ENCODE measurements at places on chromosomes 2 and 18.

DNA sequence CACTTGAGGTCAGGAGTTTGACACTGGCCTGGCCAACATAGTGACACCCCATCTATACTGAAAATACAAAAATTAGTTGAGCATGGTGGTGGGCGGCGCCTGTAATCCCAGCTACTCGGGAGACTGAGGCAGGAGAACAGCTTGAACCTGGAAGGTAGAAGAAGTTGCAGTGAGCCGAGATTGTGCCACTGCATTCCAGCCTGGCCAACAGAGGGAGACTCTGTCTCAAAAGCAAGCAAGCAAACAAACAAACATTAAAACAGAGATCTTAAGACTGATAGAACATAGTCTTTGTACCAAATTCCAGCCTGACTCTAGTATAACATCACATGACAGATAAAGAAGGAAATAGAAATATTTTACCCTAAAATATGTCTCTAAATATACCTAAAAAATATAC lies 168.1 kb downstream of the PTPRM start:
- DNase-seq: no peak

DNA sequence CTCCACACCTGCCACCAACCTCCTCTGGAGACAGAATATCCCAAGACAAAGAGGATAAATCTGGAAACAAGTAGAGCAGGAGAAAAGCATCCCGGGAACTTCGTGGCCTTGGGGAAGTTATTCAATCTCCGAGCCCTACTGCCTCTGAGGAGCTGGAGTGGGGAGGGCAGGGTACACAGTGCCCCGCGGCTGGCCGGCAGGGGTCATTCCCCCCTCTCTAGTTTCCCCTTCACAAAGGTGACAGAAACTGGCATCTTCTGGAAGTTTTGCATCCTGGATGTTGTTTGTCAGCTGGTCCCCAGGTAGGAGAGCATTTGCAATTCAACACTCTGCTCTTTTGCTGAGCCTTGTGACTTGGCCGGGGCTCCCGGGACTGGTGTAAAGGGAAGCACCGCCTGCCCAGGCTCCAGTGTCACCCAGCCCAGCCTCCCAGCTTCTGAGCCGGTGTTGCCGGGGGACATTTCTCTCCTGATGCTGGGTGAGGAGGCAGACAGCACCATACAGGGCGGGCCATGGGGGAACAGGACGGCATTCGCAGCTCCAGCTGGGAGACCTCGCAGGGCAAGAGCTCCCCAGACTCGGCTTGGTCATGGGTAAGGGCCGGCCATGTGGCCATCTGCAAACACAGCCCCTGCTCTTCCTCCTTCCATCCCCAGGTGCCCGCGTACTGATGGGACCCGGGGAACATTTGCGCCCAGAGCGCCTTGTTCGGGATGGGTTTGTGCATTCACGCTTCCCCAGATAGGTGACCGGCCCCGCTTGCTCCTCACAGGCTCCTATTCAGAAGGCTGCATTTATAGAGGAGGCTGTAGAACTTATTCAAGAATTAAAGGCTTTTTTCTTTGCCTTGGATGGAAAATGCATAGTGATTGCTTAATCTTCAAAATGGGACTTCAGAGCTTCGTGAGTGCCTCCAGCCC lies 7.4 kb upstream of the NTSR2 start:
- DNase-seq: no peak

- DNase-seq: no peak
Measured at GRCh38 chr2:98374286-98374685, 28.0 kb downstream of the CNGA3 start.

GRCh38 chr2:37885329-37885993 lies 39.6 kb upstream of the RMDN2 start:
- no peak for DNase-seq

DNA sequence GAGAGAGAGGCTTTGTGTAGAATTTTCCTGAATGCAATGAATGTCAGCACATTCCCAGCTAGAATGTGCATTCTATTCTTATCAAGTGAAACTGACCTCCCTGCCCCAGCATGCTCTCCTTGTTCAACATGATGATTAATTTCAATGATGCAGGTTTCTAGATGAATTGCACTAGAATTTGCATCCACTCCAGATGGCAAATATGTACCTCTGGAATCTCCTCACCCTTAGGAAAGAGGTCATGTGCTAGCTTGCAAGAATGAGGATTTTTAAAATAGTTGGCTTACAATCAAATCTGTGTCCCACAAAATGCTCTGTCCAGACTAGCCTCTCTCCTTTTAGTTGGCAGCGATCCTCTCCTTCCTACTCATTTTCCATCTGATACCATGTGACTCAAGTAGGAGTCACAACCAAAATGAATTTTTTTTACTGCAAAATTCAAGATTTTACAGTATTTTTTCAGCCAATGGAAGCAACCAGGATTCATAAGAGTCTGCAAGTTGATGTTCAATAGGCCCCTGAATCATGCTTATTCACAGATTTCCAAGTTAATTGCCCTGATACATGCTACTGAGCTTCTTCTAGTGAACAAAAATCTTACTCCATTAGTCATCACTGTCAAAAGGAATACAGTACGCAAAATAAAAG lies 21.0 kb upstream of the STAT4 start:
- DNase-seq: no peak

- DNase-seq: peak; percentile 68
Measured at GRCh38 chr2:165406173-165406572, 63.3 kb upstream of the CSRNP3 start.

DNA sequence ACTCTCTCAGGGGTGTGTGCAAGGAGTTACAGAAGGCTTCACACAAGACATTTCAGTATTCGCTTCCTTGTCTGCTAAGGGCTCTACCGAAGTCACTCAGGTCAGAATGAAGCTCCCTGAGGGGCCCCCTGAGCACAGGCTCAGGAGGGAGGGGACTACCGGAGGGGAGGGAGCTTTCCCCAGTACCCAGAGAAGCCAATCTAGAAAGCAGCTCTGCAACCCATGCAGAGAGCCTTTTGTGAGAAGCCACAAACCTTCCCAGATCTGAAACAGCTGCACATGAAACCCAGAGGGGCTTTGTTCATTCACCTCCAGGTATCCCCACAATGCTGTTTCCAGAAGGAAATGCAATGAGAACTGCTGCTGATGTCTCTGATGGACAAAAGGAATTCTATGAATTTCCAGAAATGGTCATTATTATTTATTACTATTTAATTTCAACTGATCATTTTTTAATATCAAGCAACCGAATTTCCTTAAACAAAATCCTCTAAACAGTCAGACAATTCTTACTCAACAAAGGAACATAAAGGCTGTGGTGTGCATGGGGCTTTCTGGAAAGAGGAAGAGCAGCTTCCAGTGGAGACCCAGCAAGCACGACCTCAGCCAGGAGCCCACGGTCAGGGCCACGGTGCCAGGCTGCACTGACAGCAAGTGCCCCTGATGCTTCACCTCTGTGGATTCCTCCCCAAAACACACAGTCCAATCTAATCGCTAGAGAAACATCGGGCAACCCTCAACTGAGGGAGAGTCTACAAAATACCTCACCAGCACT lies 42.0 kb downstream of the NDUFA10 start:
- no peak for DNase-seq

DNA sequence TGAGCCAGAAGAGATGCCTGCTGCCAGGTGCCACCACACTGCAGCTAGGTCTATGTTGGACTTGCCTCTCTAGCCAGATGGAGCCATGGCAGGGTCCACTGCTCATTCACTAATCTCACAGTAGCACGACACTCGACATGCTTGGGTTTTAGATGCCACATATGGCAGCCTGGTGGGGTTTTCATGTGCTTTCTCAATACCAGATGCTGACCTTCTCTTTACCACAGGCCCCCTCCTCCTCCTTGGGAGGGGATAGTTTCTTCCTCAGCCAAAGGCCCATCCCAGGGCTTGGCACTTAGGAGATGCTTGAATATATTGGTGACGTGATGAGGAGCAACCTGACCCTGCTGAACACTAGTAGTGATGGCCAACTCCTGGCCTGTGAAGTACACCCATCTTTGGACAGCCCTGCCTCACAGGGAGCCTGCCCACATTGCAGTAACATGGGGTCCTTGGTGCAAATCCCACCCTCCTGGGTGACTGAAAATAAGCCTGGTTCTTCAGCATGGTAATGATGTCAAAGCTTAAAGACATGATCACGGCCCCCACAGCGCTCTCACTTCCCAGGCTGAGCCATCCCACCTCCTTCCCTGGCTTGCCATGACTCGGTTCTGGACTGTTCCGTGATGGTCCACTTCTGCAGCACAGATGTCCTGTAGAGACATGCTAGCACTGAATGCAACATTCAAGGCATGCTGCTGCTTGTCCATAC lies 227.5 kb downstream of the SH3RF3 start:
- no peak for DNase-seq

GRCh38 chr2:169112841-169113240 lies 43.5 kb downstream of the DHRS9 start:
- DNase-seq: no peak

DNA sequence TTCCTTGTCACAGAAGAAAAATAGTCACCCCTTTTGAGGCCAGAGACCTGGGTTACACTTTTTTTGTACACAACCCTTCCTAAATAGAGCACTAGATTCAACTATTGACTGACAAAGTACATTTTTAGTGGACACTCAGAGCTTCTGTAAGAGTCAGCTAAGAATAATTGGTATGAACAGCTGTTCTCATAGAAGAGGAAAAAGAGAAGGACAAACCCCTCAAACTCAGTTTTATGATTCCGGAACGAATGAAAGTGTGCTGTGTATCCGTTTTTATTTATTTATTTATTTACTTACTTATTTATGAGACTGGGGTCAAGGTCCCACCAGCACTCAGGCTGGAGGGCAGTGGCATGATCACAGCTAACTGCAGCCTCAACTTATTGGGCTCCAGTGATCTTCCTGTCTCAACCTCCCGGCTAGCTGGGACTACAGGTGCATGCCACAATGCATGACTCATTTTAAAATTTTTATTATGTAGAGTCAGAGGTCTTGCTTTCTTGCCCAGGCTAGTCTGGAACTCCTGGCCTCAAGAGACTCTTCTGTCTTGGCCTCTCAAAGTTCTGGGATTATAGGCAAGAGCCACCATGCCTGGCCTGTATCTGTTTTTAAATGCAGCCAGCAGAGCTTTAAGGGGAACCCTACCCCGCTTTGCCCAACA lies 36.0 kb upstream of the FZD5 start:
- DNase-seq: no peak

DNA sequence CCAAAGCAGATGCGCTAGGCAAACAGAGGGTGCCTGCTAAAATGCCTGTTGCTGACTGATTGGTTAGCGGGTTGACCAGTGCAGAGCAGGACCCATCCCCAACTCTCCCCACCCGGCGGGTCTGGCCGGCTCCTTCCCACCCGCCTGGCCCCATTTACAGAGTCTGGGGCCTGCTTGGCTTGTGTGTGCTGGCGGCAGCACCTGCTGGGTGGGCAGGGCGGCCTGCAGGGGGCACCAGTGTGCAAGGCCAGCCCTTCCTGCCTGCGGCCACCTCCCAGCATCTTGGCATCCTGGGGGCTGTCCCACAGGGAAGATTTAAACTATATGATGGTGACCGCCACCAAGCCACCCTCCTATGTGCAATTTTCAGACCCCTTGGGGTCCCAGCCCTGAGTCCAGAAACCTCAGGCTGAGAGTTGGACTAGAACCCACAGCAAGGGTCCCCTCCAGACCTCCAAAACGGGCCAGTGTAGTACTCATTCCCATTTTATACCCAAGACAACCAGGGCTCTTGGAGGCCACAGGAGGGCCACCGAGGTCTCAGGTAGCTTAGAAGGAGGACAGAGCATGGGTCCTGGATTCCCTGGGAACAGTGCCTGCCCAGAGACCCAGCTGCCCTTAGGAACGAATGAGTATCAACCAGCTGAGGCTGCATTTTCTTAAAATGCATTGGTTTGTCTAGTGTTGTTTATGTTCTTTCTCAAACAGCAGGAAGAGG lies 173.6 kb downstream of the SMAD7 start:
- DNase-seq: peak; percentile 17

DNA sequence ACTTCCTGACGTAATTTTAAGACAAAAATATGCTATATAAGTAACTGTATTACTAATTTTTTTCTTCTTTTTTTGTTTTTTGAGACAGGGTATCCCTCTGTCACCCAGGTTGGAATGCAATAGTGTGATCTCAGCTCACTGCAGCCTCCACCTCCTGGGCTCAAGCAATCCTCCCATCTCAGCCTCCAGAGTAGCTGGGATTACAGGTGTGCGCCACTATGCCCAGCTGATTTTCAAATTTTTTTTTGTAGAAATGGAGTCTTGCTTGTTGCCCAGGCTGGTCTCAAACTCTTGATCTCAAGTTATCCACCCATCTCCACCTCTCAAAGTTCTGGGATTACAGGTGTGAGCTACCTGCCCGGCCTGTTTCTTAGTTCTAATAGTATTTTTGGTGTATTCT lies 29.7 kb downstream of the TCF23 start:
- DNase-seq: no peak

GRCh38 chr2:237433920-237434676 lies 20.1 kb upstream of the COL6A3 start:
- DNase-seq: no peak

GRCh38 chr2:237732070-237732469 lies 66.5 kb upstream of the RBM44 start:
- no peak for DNase-seq

- no peak for DNase-seq
Measured at GRCh38 chr2:144351687-144352086, 168.2 kb downstream of the ZEB2 start.

DNA sequence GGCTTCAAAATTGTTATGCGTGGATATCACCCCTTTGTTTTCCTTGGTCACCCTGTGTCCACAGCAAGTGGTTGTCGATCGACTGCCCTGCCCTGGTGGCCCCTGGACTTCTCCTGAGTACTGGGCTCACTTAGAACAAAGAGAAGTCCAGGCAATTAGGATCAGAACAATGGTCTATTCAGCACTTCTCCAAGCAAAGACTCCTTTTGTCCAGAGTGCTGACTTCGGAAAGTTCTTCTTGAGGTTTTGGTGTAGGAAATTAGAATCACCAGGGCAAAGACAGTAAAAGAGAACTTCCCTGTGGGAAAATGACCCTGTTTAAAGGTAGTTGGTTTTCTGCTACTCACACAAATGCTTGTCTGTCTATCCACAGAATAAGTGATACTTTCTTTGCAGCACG lies 173.9 kb downstream of the FHOD3 start:
- DNase-seq: no peak

DNA sequence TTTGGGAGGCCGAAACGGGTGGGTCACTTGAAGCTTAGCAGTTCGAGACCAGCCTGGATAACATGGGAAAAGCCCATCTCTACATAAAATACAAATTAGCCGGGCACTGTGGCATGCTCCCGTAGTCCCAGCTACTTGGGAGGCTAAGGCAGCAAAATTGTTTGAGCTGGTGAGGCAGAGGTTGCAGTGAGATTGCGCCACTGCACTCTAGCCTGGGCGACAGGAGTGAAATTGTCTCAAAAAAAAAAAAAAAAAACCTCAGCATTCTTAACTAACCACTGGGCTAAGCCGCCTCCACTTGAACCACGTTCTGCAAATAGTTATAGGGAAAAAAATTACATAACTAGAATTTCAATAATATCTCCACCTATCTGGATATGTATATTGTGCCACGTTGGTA lies 2.3 kb downstream of the FOXI3 start:
- DNase-seq: no peak

GRCh38 chr2:186125625-186126024 lies 360.4 kb upstream of the ZC3H15 start:
- DNase-seq: no peak
